Skin of body (tissue), 3 donors: ENCODE measurements at places on chromosomes 4 and X. TPM values are rescaled to one million over a fixed set of nuclear protein-coding genes. Genes with fewer than 3 reads are reported as not detected.

Gene NDUFC1
- total RNA-seq = 33.1 TPM

Gene MAGED4
- total RNA-seq = 18.0 TPM

Gene GAGE2A
- total RNA-seq = not detected

Gene NUDT11
- 7.3 TPM for total RNA-seq

Gene GPR50
- total RNA-seq = not detected

Gene GAB3
- total RNA-seq = 4.5 TPM

Gene ASB9
- total RNA-seq = 1.7 TPM

Gene RTL3
- 0.59 TPM for total RNA-seq

Gene ELMOD2
- total RNA-seq = 27.5 TPM

Gene IL2
- not detected for total RNA-seq

GRCh38 chr4:142824368-142824767 is 21.7 kb downstream of the INPP4B start:
- no peak for DNase-seq

- no peak for DNase-seq
Observed at GRCh38 chr4:14092741-14093140, 465.2 kb upstream of the BOD1L1 start.

GRCh38 chr4:71466775-71467174 is 128.0 kb downstream of the SLC4A4 start:
- no peak for DNase-seq

DNA sequence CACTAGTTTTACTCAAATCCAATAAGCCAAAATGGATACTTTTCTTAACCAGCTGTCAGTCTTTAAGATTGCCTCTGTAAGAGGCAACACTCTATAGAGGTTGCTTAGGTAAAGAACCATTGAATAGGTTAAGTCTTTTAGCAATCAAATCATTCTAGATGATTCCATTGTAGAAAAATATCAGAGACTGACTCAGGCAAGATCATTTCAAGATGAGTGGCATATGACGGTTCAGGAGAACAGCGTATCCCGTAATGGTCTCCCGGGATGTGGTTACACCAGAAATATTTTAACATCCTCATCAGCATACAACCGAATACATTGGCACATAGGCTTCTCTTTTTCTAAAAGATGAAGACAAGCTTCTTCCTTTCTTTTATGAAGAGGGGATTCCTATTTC is 641.7 kb upstream of the AGA start:
- DNase-seq = no peak

DNA sequence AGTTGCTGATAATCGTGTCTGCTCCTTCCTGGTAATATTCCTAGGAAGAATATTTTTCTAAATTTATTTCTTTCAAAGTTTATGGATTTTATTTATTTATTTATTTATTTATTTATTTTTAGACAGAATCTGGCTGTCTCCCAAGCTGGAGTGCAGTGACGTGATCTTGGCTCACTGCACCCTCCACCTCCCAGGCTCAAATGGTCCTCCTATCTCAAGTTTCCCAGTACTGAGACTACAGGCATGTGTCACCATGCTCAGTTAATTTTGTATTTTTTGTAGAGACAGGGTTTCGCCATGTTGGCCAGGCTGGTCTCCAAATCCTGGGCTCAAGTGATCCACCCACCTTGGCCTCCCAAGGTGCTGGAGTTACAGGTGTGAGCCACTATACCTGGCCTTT is 48.9 kb downstream of the PDLIM5 start:
- DNase-seq = no peak

- DNase-seq = no peak
Observed at GRCh38 chr4:81828991-81829390, 357.3 kb upstream of the RASGEF1B start.

- DNase-seq = no peak
Observed at GRCh38 chr4:157104541-157104940, 28.6 kb downstream of the GLRB start.

- peak; percentile 50 for DNase-seq
Observed at GRCh38 chrX:78650906-78651437, 8.2 kb downstream of the RTL3 start.

- DNase-seq = no peak
Observed at GRCh38 chrX:65045001-65045400, 68.8 kb upstream of the ZC4H2 start.

GRCh38 chr4:18042754-18043153 is 21.2 kb upstream of the LCORL start:
- no peak for DNase-seq

GRCh38 chr4:147773261-147774184 is 41.6 kb downstream of the ARHGAP10 start:
- DNase-seq = peak; percentile 44

DNA sequence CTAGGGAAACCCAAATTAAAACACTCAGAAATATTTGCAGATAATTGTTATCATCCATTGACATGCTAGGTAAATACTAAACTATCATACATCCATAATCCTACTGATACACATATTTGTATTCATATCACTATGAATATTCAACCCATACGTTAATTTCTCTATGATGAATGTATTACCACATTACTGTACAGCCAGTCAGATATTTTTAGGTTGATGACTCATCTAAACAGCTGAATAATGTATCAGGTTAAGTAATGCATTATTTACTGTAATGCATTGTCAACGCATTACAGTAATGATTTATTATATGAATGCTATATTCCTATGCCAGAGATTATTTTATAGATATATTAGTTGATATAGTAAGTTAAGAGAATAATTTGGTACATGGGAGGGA is 37.1 kb downstream of the VEGFC start:
- DNase-seq = no peak

GRCh38 chrX:131288738-131289511 is at the start of gene IGSF1:
Gene IGSF1 (minus strand): TSS chrX:131289306. CDS start chrX:131286674, 2,632 bp downstream.
- peak; percentile 6 for DNase-seq

DNA sequence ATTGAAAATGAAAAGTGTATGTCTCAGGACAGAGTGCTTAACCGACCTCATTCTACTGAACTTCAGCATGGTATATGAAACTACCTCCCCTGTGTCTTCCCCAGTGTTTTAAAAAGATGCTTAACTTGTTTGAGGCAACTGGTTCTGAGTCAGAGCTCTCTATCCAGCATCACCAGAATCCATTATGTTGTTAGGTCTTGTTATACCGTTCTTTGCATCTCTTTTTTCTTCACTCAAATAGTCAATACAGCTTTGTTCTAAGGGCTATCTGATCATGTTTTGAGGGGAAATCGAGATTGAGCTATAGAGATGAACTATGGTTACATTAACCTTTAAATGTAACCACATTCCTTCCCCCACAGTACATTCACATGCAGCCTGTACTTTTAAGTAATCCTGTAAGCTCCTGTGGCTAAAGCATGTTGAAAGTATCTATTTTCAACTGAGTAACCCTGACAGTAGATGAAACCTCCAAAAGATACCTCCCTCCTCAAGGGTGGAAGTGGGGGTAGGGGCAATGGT is 514.4 kb downstream of the RPA4 start:
- DNase-seq = no peak

GRCh38 chrX:68685685-68686084 is 38.2 kb downstream of the STARD8 start:
- no peak for DNase-seq

GRCh38 chr4:105784761-105785160 is 76.2 kb downstream of the GSTCD start:
- DNase-seq = no peak

- no peak for DNase-seq
Observed at GRCh38 chr4:74031576-74031975, 6.9 kb downstream of the CXCL3 start.

DNA sequence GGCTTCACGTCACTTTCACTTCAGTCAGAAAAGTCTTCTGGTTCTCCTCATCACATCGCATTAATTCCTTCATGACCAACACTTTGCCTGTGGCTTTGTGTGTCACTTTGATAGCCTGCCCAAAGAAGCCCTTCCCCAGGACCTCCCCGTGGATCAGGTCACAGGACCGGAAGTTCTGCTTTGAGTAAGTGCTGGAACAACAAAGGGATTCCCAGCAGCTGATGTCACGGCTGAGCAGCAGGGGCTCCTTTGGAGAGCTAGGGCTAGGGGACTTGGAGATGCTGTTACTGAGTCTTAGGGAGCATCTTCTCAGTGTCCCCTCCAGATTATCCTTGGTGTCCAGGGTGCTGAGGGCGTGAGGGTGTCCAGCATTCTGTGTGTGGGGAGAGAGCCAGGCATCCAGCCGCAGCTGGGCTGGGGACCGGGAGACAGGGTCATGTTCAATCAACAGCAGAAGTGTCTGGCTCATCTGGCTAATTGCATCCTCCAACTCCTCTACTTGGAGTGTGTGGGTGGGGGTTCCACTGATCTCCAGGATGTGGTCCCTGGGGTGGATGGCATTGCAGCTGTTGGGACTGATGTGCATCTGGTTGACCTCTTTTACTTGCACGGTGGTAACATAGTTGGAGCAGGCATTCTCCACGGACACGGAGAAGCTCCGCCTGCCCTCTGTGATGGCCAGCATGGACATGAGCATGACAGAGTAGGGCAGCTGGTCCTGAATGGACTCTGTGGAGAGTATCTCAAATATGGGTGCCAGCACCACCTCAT is 39.2 kb upstream of the ARHGAP6 start:
- DNase-seq = no peak

DNA sequence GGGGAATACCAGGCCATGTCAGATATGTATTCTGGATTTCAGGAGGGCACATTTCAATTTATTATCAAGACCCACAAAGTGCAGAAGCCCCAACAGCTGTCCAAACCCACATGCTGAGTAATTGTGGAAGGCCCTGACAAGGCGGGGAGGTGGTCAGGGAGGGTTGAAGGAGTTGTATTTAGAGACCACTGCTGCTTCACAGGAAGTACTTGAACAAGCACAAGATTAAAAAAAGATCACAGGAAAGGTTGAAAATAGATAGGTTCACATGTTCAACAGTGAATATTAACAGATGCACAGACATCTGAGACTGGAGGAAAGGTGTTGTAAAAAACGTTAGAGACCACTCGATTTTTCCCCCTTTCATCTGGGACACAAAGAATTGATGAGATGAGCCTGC is 17.9 kb downstream of the ATP8A1 start:
- DNase-seq = no peak

GRCh38 chr4:106583567-106583966 is 215.0 kb upstream of the GIMD1 start:
- peak; percentile 53 for DNase-seq
